Omental fat pad (tissue), 4 donors: ENCODE measurements at places on chromosomes 2 and 18. TPM values are rescaled to one million over a fixed set of nuclear protein-coding genes. Genes with fewer than 3 reads are reported as not detected.

CD8B2 gene
- total RNA-seq = not detected

DNA sequence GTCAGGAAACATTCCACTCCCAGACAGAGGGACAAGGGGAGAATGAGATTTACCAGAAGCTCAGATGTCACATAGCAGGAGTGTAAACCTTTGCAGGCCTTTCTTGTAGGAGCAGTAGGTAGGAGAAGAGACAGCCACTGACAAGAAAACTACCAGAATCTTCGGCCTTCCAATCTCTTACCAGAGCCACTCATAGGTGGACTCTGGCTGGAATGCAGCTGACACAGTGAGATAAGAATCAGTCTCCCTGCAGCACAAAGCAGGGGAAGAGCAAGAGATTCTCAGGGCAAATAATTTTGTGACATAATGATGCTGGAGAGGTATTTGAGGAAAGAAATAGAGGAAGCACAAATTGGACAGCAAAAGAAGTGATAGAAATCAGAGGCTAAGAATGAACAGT, 1534.5 kb downstream of the DPP10 start:
- DNase-seq = no peak

GRCh38 chr2:219573166-219573565, 1.1 kb downstream of the INHA start:
- DNase-seq = no peak

GALNT3 gene
- 0.82 TPM for total RNA-seq

- DNase-seq = no peak
Measured at GRCh38 chr2:46574457-46575355, 95.3 kb downstream of the TMEM247 start.
